GM13976 (cell line): ENCODE measurements at places on chromosomes 5 and 9.

GRCh38 chr5:9898319-9898718, 268.2 kb upstream of the TAS2R1 start:
- no peak for DNase-seq

- peak; percentile 62 for DNase-seq
Observed at GRCh38 chr9:4666042-4666699, at the start of gene SPATA6L. Gene SPATA6L, minus strand, starts transcription at chr9:4666480. Its CDS starts 230 bp downstream, at chr9:4666250.

GRCh38 chr5:126972062-126972895, 58.1 kb downstream of the MARCHF3 start:
- peak; percentile 76 for DNase-seq

GRCh38 chr9:80720579-80720978, 968.8 kb downstream of the TLE1 start:
- no peak for DNase-seq

DNA sequence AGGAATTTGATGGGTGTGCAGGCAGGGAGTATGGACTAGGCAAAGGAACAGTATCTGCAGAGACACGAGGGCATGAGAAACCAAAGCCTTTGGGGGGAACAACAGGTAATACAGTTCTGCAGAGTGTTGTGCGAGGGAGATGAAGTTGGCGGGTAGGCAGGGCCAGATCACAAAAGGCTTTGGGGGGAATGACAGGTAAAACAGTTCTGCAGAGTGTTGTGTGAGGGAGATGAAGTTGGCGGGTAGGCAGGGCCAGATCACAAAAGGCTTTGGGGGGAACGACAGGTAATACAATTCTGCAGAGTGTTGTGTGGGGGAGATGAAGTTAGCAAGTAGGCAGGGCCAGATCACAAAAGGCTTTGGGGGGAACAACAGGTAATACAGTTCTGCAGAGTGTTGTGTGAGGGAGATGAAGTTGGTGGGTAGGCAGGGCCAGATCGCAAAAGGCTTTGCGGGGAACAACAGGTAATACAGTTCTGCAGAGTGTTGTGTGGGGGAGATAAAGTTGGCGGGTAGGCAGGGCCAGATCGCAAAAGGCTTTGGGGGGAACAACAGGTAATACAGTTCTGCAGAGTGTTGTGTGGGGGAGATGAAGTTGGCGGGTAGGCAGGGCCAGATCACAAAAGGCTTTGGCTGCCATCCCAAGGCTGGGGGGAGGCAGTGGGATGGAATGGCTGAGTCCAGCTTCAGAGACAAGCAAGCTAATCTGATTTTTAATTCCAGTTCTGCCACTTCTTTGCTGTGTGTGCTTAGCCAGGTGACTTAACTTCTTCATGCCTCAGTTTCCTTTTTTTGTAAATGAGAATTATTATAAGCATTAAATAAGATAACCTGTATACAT, 33.0 kb downstream of the FRMPD1 start:
- DNase-seq: no peak

DNA sequence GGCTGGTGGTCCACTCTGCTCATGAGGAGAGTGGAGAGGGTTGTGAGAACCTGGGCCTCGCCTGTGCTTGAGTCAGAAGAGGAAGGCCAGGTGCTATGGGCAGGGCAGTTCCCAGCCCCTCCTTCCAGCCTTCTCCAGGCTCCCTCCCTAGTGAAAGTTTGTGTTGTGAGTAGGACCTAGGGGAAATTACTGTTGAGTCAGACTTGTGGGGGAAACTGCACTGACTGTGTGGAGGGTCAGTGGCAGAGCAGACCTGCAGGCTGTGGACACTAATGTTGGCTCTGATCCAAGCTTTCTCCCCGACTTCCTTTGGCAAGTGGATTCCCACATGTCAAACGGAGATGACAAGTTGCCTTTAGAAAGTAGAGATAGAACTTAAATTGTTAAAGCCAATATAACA, 102.6 kb downstream of the ARHGAP26 start:
- no peak for DNase-seq

DNA sequence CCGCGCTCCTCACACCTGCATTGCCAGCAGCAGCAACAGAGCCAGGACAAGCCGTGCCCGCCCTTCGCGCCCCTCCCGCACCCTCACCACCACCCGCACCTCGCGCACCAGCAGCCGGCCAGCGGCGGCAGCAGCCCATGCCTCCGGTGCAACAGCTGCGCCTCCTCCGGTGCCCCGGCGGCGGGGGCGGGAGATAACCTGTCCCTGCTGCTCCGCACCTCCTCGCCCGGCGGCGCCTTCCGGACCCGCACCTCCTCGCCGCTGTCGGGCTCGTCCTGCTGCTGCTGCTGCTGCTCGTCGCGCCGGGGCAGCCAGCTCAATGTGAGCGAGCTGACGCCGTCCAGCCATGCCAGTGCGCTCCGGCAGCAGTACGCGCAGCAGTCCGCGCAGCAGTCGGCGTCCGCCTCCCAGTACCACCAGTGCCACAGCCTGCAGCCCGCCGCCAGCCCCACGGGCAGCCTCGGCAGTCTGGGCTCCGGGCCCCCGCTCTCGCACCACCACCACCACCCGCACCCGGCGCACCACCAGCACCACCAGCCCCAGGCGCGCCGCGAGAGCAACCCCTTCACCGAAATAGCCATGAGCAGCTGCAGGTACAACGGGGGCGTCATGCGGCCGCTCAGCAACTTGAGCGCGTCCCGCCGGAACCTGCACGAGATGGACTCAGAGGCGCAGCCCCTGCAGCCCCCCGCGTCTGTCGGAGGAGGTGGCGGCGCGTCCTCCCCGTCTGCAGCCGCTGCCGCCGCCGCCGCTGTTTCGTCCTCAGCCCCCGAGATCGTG, 517 bp downstream of the KCNN2 start:
- DNase-seq: peak; percentile 47

GRCh38 chr5:181163487-181164075, 16.2 kb downstream of the OR2V2 start:
- DNase-seq: no peak

GRCh38 chr5:88884608-88884877, 1.6 kb upstream of the MEF2C start:
- no peak for DNase-seq

GRCh38 chr5:122673343-122673742, 101.5 kb upstream of the SNX2 start:
- DNase-seq: no peak

- no peak for DNase-seq
Observed at GRCh38 chr9:134652291-134653225, 11.0 kb downstream of the COL5A1 start.

DNA sequence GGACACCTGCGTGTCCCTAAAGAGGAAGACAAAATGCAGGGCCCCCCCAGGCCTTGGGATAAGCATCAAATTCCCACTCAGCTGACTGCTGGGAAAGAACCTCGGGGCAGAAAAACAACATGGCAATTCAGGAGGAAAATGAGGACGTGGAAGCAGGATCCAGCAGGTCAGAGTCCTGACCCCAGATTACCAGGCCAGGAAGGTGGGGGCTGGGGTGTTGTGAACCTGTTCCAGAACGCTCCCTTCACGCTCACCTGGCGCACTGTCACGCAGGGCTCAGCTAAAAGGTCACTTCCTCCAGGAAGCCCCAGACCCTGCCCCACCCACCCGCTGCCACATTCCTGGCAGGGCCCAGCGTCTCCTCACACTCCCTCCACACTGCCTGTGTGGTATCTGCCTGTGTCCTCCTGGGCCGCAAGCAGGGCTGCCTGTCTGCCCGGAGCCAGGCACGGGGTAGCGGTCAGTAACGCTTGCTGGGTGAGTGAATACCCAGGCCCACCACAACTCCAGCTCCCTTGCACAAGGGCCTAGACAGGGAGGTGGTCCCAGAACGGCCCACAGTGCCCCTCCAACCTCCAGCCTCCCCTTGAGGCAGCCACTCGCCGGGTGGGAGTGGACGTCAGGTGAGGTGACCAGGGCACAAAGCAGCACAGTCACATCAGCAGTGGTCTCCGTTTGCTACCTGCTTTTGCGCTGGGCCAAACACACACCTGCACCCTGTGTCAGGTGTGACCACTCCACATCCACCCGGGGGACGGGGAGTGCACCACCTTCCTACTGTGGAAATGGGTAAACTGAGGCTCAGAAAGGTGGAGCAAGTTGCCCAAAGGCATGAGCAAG, 18.1 kb downstream of the VAV2 start:
- no peak for DNase-seq

DNA sequence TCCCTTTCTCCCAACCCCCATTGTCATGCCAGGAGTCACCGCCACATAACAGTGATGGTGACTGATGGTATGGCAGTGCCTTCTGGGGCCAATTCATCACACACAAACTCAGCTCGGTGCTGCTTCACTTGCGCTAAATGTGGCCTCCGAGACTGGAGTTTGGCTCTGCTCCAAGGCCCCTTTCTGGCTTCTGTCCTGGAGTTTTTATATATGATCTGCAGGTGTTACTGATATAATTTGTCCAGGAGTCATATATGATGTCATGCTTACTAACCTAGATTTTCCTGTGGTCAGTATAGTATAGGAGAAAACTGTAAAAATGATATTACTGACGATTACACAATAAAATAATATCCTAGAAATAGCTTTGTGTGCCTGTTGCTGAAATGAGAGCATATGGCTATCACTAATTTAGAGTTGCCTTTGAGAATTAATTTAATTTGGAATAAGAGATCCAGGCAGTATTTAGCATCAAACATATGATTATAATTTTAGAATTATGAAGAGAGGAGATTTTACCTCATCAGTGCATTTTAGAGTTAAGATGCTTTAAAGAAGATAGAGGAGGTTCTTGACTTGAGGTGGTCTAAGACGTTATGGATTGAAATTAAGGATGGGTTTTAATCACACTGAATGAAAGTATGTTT, 334.1 kb upstream of the CD180 start:
- DNase-seq: no peak

DNA sequence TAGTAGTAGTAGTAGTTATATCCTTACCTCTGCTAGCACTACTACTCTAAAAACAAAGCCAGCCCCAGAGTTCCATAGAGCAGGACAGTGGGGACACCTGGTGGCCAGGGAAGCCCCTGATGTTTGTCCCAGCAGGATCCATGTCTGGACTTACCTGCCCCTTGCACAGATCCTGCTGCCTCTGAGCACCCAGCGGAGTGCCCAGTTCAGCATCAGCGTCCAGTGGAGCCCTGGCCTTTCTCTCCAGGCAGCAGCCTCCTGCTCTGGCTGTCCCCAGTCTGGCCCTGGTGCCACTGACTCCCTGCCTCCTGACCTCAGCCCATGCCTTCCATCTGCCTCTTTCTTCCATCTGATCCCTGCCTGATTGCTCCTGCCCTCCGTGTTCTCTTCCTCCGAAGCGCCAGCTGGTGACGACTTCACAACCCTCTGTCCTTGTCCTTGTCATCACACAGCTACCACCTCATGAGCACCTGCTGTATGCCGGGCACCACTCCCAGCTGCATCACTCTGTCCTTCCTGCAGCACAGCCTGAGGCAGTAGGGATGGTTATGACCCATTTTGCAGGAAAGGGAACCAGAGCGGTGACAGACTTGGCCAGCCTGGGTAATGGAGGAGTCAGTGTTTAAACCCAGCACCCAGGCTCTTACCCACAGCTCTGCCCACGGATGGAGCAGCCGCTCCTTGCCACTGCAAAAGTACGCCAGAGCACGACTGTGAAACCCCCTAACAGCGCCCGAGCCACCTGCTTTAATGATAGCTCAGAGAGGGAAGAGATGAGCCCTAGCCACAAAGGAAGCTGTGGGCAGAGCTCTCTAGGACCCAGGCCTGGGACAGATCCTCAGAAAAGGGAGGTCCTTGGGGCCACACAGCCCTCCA, 11.5 kb downstream of the SARDH start:
- peak; percentile 76 for DNase-seq

DNA sequence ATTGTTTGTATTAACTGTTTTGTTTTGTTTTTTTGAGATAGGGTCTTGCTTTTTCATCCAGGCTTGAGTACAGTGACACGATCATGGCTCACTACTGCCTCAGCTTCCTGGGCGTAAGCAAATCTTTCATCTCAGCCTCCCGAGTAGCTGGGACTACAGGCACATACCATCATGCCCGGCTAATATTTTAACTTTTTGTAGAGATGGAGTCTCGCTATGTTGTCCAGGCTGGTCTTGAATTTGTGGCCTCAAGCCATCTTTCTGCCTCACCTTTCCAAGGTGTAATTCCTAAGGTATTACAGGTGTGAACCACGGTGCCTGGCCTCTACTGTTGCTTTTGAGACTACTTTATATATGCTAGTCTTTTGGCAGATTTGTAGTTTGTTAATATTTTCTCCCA, 8.4 kb downstream of the RCL1 start:
- no peak for DNase-seq

- DNase-seq: peak; percentile 10
Observed at GRCh38 chr5:64925123-64925522, 156.4 kb downstream of the CWC27 start.

DNA sequence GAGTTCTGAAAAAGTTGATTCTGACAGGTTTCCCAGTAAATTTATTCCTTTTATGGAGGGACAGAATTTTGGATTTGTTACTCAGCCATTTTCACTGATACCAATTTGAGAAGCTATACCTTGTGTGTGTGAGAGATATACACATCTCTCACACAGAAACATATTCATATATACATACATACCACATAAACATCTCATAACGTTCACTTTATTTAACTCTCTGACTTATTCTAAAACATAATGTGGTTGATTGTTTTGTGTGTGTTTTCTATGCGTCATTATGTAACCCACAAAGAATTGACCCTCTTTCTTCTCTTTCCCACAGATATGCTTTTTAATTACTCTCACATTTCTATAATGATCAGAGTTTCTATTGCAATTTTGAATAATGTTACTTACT, 570.8 kb upstream of the TLE4 start:
- DNase-seq: no peak

DNA sequence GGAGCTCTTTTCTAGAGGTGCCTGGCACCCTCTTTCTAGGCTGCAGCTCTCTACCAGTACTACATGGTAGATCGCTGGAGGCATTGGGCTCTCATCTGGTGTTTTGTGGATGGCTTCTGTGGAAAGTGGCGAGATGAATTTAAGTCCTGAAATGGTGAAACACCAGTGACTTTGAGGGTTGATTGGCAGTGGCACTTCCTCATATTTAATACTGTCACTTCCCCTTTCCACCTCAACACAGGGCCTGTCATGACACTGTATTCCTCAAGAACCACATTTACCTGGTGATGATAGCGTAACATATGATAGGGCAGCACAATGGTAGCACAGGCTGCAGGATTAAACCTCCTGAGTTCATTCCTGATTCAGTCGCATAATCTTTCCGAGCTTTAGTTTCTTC, 132.1 kb downstream of the KDM4C start:
- DNase-seq: no peak

GRCh38 chr9:123419721-123420591, 64.0 kb downstream of the CRB2 start:
- DNase-seq: no peak

- DNase-seq: no peak
Observed at GRCh38 chr5:15807871-15808270, 307.9 kb downstream of the FBXL7 start.

DNA sequence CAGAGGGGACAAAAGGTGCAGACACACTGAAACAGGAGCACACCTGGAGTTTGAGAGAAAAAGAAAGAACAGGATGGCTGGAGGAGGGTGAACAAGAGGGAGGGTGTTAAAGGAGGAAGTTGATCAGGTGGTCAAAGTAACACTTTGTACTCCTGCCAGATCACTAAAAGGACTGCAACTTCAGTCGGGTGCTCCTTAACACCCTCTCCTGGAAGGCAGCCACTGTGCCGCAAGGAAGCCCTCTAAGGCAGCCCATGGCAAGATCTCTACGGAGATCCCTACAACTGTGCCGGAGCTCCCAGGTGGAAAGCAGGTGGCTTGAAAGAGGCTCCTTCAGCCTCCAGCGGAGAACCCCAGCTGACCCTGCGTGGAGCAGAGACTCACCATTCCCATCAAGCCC, 124.4 kb upstream of the MSX2 start:
- no peak for DNase-seq

GRCh38 chr9:110821064-110821463, 152.5 kb downstream of the MUSK start:
- DNase-seq: peak; percentile 39

GRCh38 chr5:122674385-122674784, 100.5 kb upstream of the SNX2 start:
- no peak for DNase-seq

GRCh38 chr5:135505973-135506372, 29.8 kb downstream of the NEUROG1 start:
- DNase-seq: no peak
